ENCODE measurements at places on chromosomes 4 and X.
A peak's percentile ranks its signal among the peaks of the same experiment; 100 is the strongest.

DNA sequence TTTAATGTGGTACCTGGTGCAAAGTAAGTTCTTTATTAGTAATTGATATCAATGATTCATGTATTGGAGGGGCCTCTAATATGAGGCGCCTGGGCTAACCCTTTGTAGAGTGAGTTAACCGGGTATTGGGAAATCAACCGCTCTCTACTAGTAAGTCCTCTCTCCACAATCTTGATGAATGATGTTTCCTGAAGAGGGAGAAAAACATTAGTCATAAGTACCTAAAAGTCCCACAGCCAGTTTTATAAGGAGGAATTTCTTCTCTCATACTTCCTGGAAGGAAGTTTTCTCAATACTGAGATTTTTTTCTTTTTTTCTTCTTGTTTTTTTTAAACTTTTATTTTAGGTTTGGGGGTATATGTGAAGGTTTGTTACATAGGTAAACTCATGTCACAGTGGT is 62.3 kb downstream of the AGTR2 start:
- no peak overlapping the region for H3K4me3 ChIP-seq
- no peak overlapping the region for H3K27ac ChIP-seq
- H3K4me1 ChIP-seq: no peaks in the 10 kb centered on the region
- no peak for DNase-seq
- H3K27me3 ChIP-seq: no peaks in the 10 kb centered on the region

- no peak overlapping the region for H3K4me3 ChIP-seq
- no peaks in the 10 kb centered on the region for H3K27me3 ChIP-seq
- no peak for DNase-seq
- H3K27ac ChIP-seq: no peak overlapping the region
- H3K4me1 ChIP-seq: no peaks in the 10 kb centered on the region
- H3K36me3 ChIP-seq: no peaks in the 10 kb centered on the region
These were observed 160.3 kb downstream of the CFAP299 start for GRCh38 chr4:80495865-80496264.

GRCh38 chr4:86818841-86819240 is 30.3 kb downstream of the SLC10A6 start:
- no peaks in the 10 kb centered on the region for H3K4me1 ChIP-seq
- H3K4me3 ChIP-seq: no peak overlapping the region
- H3K27me3 ChIP-seq: no peaks in the 10 kb centered on the region

- H3K27me3 ChIP-seq: no peaks in the 10 kb centered on the region
- H3K4me1 ChIP-seq: no peaks in the 10 kb centered on the region
- H3K36me3 ChIP-seq: no peaks in the 10 kb centered on the region
- DNase-seq: no peak
These were observed 51.7 kb upstream of the C1QTNF7 start for GRCh38 chr4:15376145-15376544.

DNA sequence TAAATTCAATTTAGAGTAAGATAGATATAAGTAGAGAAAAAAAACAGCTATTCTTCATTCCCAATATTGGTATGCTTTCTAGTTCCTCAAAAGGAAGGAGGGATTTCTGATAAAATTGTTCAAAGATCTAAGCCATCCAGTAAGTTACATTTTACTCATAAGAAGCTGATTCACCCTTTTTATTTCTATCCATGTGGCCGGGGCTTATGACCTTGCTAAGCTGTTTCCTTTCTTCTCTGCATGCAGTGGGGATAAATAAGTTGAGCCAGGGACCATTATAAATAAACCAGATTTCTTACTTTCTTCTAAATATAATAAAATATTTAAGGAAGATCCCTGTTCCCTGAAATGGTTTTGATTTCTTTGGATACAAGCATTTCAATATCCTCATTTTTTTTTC is 502.3 kb downstream of the PDHA2 start:
- no peaks in the 10 kb centered on the region for H3K36me3 ChIP-seq
- H3K27ac ChIP-seq: no peak overlapping the region
- H3K27me3 ChIP-seq: no peaks in the 10 kb centered on the region
- no peak overlapping the region for H3K4me3 ChIP-seq

GRCh38 chrX:128216364-128216763 is 164.2 kb upstream of the ACTRT1 start:
- no peaks in the 10 kb centered on the region for H3K27me3 ChIP-seq
- no peak overlapping the region for H3K4me3 ChIP-seq
- no peaks in the 10 kb centered on the region for H3K4me1 ChIP-seq
- no peak overlapping the region for H3K27ac ChIP-seq
- H3K36me3 ChIP-seq: no peaks in the 10 kb centered on the region
- DNase-seq: no peak

DNA sequence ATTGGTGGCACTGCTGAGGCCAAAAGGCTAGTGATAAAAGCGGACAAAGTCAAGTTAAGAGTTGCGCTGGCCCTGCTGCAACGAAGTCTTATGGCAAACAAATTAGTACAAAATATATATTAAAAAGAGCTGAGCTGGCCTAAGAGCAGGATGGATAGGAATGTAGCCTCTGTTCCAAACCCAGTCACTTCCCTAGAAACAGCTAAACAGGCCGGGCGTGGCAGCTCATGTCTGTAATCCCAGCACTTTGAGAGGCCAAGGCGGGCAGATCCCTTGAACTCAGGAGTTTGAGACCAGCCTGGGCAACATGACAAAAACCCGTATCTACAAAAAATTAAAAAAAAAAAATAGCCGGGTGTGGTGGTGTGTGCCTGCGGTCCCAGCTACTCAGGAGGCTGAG is 32.4 kb upstream of the UGDH start:
- no peaks in the 10 kb centered on the region for H3K27me3 ChIP-seq
- H3K27ac ChIP-seq: no peak overlapping the region
- no peak for DNase-seq

DNA sequence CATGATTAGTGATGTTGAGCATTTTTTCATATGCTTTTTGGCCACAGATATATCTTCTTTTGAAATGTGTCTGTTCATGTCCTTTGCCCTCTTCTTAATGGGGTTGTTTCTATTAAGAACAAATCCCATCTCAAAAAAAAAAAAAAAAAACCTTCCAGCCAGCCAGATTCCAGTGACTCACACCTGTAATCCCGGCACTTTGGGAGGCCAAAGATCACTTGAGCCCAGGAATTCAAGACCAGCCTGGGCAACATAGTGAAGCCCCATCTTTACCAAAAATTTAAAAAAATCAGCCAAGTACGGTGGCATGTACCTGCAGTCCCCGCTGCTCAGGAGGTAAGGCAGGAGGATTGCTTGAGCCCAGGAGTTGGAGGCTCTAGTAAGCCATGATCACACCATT is 5.1 kb downstream of the RAB33B start:
- H3K27me3 ChIP-seq: no peaks in the 10 kb centered on the region
- no peak overlapping the region for H3K4me3 ChIP-seq
- no peak for DNase-seq
- H3K4me1 ChIP-seq: no peaks in the 10 kb centered on the region

GRCh38 chrX:43679778-43680177 is 23.7 kb downstream of the MAOA start:
- H3K4me3 ChIP-seq: no peak overlapping the region
- DNase-seq: no peak
- H3K36me3 ChIP-seq: no peaks in the 10 kb centered on the region
- H3K4me1 ChIP-seq: peaks cover 26% of the 10 kb centered on the region

DNA sequence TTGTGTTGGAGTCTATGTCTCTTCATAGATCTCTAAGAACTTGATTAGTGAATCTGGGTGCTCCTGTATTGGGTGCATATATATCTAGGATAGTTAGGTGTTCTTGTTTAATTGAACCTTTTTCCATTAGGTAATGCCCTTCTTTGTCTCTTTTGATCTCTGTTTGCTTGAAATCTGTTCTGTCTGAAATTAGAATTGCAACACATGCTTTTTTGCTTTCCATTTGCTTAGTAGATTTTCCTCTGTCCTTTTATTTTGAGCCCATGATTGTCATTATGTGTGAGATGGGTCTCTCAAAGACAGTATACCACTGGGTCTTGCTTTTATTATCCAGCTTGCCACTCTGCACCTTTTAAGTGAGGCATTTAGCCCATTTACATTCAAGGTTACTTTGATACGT is 79.1 kb upstream of the APOOL start:
- no peaks in the 10 kb centered on the region for H3K4me1 ChIP-seq
- H3K4me3 ChIP-seq: no peak overlapping the region
- no peaks in the 10 kb centered on the region for H3K36me3 ChIP-seq

DNA sequence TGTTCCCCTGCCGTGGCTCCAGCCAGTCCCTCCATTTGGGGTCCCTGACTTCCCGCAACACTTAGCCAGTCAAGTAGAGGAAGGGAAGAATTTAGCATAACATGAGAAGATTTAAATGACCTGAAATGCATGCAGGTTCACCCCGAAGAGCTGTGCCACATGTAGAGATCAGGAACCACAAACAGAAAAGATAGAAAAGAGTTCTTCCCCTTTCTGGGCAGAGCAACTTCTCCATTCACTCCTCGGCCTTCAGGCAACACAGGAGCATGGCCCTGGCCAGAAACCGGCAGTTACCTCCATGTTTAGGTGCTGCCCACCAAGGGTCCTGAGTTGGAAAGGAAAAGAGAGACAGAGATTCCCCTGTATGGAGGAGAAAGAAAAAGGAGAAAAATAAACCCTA is 5.2 kb downstream of the NLRP2B start:
- DNase-seq: no peak
- H3K36me3 ChIP-seq: no peaks in the 10 kb centered on the region
- no peaks in the 10 kb centered on the region for H3K27me3 ChIP-seq
- H3K27ac ChIP-seq: no peak overlapping the region

DNA sequence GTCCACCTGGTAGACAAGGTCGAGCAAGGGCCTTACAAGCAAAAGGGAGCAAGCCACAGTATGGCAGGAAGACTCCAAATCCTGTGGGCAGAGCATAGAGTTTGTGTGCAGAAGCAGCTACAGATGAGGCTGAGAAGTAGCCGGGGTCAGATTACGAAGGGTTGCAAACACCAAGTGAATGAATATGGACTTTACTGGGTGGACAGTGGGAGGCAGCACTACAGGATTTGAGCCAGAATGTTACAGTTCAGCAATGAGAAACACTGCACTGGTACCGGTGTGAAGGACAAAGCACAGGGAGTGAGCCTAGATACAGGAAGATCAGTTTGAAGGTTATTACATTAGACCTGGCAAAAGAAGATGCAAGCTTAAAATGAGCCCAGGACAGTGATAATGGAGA is 46.1 kb upstream of the HOPX start:
- no peak overlapping the region for H3K27ac ChIP-seq
- H3K4me3 ChIP-seq: no peak overlapping the region
- DNase-seq: no peak

GRCh38 chr4:79958466-79959264 is 114.4 kb downstream of the ANTXR2 start:
- no peaks in the 10 kb centered on the region for H3K4me1 ChIP-seq
- DNase-seq: no peak
- no peak overlapping the region for H3K4me3 ChIP-seq

- no peak for DNase-seq
- no peaks in the 10 kb centered on the region for H3K27me3 ChIP-seq
- no peak overlapping the region for H3K4me3 ChIP-seq
- no peaks in the 10 kb centered on the region for H3K36me3 ChIP-seq
- H3K4me1 ChIP-seq: no peaks in the 10 kb centered on the region
- no peak overlapping the region for H3K27ac ChIP-seq
These were observed 5.3 kb upstream of the G3BP2 start for GRCh38 chr4:75678473-75678872.

DNA sequence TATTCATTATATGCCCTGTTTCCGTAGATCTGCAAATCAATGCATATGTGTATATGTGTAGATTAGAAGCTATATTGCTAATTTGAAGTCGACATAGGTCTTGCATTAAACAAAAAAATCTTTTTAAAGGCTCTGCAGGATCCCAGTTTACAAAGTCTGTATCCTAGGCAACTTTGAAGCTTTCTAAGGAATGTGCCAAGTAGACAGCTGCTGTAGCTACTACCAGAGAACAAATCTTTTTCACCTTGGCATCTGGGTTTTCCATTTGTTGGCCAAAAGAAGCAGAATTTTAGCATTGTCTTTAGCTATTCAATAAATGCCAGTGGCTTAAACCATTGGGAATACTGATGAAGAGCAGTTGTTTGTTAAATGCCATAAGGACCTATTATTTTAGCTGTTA is 88.0 kb downstream of the NAA11 start:
- no peak overlapping the region for H3K4me3 ChIP-seq
- no peaks in the 10 kb centered on the region for H3K36me3 ChIP-seq
- H3K4me1 ChIP-seq: no peaks in the 10 kb centered on the region
- no peak for DNase-seq
- no peaks in the 10 kb centered on the region for H3K27me3 ChIP-seq

DNA sequence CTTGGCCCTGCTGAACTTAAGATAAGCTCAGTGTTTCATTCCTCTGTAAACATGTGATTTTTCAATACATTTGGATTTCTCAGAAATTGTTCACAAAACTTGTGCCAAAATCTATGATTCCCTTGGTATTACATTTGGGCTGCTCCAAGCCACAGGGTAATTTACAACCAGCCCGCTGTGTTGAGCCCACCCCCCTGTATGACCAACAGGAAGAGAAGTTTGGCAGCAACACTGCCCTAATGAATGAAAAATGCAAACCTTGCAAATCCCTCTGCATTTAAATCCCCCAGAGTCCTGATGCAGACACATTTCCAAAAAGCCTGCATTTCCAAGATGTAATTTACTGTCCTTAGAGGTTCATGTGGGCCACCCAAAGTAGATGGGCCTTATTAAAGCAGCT is 34.1 kb upstream of the GAB1 start:
- H3K27me3 ChIP-seq: no peaks in the 10 kb centered on the region
- no peak overlapping the region for H3K27ac ChIP-seq
- no peak overlapping the region for H3K4me3 ChIP-seq
- DNase-seq: no peak
- no peaks in the 10 kb centered on the region for H3K36me3 ChIP-seq

DNA sequence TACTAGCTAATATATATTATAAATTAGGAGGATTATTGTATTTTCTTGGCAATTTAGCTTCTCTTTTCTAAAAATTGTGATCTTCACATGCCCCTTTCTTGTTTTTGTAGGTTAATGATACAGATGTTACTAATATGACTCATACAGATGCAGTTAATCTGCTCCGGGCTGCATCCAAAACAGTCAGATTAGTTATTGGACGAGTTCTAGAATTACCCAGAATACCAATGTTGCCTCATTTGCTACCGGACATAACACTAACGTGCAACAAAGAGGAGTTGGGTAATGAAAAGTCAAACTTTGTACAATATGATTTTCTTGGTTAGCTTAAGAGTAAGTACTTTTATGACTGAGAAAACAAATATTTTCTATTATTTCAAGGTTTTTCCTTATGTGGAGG is 74.1 kb downstream of the SLC10A6 start:
- no peaks in the 10 kb centered on the region for H3K27me3 ChIP-seq
- no peaks in the 10 kb centered on the region for H3K36me3 ChIP-seq
- no peak overlapping the region for H3K4me3 ChIP-seq
- no peaks in the 10 kb centered on the region for H3K4me1 ChIP-seq

DNA sequence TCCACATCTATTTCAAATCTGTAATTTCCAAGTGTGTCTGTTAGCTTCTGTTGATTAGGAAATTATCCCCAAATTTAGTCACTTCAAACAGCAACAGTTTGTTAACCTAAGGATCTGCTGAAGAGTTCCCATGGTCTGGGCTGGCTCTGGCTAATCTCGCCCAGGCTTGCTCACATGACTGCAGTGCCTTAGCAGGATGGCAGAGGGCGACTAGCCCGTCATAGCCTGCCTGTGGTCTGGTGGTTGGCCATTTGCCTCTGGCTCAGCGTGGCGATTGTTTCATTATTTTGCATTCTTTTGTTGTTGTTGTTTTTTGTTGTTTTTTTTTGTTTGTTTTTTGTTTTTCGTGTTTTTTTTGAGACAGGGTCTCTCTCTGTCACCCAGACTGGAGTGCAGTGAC is 264.0 kb downstream of the TRIML1 start:
- no peak overlapping the region for H3K4me3 ChIP-seq
- no peak overlapping the region for H3K27ac ChIP-seq
- H3K27me3 ChIP-seq: no peaks in the 10 kb centered on the region
- H3K4me1 ChIP-seq: no peaks in the 10 kb centered on the region

GRCh38 chr4:146033149-146033548 is 94.5 kb upstream of the ZNF827 start:
- H3K4me3 ChIP-seq: no peak overlapping the region
- no peaks in the 10 kb centered on the region for H3K36me3 ChIP-seq
- no peaks in the 10 kb centered on the region for H3K27me3 ChIP-seq
- peak overlapping the region; percentile 21 for H3K27ac ChIP-seq
- no peak for DNase-seq

All from Peyer's patch (tissue), 4 donors.